ENCODE measurements at places on chromosomes 12 and 14.
A peak's percentile ranks its signal among the peaks of the same experiment; 100 is the strongest.

- no peak for DNase-seq
These were observed 299.0 kb upstream of the E2F7 start for GRCh38 chr12:77364400-77364799.

DNA sequence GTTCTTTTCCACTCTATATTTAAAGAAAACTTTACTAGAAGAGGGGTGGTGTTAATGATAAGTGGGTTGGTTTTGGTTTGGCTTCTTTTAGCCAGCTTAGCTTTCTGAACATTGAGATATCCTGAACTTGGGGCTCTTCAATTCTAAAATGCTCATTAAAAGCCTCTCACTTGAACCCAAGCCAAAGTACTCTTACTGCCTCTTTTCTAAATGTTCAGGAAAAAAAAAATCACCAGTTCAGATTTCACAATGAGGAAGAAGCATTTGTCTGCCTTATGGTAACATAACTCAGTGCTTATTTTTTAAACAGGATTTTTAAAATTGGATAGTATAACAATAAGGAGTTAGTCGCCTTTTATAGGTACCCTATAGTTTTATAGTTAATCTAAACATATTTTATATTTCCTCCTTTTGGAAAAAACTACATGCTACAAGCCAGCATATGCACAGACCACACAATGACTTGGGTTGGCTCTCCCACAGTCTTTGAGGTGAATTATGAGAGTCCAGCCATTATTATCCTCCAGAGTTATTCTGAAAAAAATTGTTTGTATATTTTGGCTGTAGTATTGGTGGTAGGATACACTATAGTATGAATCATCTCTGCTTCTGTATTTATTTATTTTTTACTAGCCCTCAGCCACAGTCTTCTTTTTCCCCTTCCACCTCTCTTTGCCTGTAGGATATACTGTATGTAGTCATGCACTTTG, 195.5 kb upstream of the TMPO start:
- DNase-seq: no peak

- DNase-seq: no peak
These were observed 127.4 kb upstream of the ATP2B1 start for GRCh38 chr12:89836026-89836425.

DNA sequence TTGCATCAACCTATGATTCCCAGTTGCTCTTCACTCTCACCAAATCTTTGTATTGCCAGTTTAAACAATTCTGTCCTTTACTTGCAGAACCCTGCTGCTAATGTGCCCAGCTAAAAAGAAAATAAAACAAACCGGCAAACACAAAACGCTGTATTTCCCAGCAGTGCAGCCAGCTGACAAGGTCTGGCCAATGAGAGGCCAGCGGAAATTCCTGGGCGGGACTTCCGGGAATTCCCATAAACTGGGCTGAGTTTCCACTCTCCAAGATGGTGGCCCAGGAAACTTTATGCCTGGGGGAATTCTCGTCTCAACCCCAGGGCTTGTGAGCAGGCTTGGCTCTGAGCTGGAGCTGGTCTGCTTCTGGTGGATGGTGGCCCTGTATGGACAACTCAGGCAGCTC, 807.3 kb upstream of the TMEM132C start:
- DNase-seq: no peak

DNA sequence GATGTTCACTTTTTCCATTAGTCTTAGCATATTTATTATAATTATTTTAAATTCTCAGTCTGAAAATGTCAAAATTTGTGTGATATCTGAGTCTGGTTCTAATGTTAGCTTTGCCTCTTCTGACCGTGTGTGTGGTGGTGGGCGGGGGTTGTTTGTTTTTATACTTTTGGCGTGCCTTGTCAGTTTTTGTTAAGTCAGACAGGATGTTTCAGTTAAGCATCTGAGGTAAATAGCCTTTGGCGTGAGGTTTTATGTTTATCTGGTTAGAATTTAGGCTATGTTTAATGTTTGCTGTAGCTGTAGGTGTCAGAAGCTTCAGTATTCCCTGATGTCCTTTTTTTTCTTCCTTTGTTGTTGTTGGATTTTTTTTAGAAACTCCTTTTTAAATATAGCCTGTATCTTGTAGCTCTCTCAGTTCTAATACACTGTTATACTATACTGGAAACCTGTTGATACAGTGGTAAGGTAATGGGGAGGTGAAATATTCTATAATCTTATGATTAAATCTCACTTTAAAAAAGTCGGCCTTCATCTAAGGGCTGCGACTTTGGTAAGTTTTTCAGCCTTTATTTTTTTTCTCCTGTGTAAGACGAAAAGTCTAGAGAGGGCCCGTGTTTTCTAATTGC, 111.6 kb downstream of the SCAF11 start:
- peak; percentile 2 for DNase-seq

GRCh38 chr12:115096588-115097397, 412.8 kb upstream of the TBX3 start:
- no peak for DNase-seq

DNA sequence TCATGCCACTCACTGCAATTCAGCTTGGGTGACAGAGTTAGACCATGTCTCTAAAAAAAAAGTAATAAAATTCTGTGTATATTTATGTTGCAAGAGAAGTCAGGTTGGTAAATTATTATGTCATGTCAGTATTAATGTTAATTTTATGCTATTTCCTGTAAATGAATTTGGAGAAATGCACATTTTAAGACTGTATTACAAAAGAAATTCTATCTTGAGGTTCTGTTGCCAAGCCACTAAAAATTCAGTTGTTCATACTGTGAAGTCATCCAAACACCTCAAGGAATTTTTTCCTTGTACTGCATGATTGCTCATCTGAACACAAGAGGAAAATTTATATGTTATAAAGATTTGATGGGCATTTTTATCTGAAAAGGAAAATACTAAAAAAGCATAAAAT, 23.3 kb upstream of the HMGA2 start:
- no peak for DNase-seq

- DNase-seq: no peak
These were observed 923 bp downstream of the STAT2 start for GRCh38 chr12:56358836-56359532.

- peak; percentile 41 for DNase-seq
These were observed 43.8 kb downstream of the DDHD1 start for GRCh38 chr14:53109105-53110041.

DNA sequence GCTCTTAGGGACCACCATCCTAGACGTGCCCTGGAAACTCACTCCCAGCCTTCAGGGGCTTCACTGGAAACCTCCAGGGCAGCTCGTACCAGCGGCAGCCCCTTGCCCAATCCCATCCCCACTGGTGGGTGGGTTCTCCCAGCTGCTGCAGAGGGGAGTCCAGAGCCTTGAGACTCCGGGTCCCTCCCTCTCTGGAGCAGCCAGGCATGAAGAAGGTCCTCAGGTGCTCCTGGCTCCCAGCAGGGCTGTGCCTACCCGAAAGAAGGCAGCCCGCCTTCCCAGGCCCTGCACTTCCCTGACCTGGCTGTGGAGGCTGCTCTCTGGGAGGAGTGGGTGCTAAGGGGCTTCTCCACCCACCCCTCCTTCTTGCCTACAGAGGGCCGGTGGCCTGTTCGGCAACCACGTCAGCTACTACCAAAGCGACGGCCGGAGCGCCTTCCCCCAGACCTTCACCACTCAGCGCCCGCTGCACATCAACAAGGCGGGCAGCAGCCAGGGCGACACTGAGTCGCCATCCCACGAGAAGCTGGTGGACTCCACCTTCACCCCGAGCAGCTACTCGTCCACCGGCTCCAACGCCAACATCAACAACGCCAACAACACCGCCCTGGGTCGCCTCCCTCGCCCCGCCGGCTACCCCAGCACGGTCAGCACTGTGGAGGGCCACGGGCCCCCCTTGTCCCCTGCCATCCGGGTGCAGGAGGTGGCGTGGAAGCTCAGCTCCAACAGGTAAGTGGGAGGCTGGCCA, 115.5 kb upstream of the FKBP4 start:
- no peak for DNase-seq

- DNase-seq: no peak
These were observed 832 bp upstream of the SYT1 start for GRCh38 chr12:78863482-78864402.

DNA sequence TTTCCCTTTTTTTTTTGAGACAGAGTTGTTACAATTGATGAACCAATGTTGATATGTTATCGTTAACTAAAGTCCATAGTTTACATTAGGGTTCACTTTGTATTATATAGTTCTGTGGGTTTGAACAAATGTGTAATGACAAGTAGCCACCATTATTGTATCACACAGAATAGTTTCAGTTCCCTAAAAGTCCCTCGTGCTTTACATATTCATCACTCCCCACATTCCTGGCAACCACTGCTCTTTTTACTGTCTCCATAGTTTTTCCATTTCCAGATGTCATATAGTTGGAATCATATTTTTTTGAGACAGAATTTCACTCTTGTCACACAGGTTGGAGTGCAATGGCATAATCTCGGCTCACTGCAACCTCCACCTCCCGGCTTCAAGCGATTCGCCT, 12.5 kb downstream of the HSD17B6 start:
- DNase-seq: no peak

GRCh38 chr12:63103494-63104131, 47.4 kb downstream of the AVPR1A start:
- DNase-seq: no peak

DNA sequence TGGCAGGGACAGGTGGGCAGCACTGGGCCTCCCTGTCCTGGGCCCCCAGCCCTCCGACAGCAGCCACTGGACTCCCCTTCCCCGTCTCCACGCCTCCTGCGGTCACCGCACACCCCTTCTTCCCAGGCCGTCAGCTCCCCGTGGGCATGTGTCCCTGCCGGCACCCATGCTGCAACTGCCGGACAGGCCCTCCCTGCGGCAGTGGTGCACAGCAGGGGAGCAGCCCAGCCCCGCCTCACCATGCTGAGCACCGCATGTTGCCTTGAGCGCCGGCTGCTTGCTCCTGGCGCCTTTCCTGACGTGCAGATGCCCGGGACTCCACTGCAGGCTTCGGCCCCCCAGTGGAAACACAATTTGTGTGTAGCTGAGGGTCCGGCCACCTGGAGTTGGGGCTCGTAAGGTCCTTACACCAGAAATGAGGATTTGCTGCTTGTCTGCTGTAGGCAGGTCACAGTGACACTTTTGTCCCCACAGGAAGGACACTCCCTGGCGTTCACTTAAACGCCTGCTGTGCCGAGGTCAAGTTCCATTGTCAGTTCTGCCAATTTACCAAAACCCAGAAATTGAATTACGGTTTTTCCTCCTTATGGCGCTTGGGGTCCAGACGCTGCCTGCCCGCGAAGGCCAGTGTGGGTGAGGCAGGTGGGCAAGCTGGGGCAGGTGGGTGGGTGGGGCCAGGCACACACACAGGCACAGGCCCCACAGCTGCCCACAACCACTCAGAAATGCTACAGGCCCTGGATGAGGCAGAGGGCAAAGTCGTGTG, 28.2 kb upstream of the MMP17 start:
- DNase-seq: no peak

DNA sequence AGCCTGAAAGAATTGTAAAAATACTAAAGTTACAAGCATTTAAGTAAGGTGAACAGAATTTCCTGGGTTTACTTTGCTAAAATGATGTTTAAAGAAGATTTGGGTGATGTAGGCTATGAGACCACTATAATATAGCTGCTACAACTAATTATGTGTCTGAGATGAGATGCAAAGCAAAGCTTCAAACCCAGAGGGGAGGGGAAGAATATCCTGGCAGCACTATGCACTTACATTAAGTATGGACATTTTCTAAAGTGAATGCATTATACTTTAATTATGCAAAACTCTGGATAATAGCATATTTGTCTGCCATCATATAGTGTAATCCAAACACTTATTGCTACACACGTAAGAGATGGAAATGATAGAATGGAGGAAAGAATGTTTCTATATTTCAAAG, 1003.7 kb downstream of the GALC start:
- no peak for DNase-seq

GRCh38 chr12:28506271-28506670, 316.0 kb downstream of the CCDC91 start:
- no peak for DNase-seq

GRCh38 chr14:68663385-68664076, 129.3 kb downstream of the ZFP36L1 start:
- DNase-seq: peak; percentile 25

DNA sequence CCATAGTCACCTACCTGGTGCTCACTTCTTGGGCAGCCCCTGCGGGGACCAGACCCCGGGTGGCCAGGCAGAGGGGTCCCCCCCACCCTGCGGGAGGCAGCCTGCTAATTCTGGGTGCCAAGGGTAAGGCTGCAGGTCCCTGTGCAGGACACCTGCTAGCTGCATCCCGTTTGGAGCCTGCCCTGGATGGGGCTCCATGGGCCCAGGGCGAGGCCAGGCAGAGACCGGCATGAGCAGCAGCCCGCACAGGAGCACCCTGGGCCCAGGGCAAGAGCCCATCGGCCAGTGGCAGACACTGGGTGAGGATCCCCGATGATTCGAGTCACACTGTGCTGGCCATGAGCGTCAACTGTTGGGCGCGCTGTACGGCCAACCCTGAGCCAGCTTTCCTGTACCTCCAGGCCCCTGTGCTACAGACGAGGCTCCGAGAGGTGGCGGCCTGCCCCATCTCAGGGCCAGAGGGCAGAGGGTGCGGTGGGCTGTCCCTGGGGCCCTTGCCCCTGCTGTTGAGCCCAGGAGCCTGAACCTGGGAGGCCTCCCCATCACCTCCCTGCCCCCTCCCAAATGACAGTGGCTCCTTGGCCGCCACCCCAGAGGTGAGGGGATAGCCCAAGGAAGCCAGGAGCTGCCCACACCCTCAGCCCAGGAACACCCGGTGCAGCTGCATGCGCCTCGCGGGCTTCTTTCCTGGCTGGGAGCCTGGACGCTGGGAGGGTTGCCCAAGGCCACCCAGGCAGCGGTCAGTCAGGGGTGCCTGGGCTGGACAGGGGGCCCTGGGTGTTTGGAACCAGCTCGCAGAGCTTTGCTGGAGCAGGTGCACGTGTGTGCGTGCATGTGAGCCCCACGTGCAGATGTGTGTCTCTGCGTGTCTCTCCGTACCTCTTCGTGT, 47.7 kb downstream of the CYP46A1 start:
- DNase-seq: no peak

GRCh38 chr12:105846331-105846730, 292.4 kb downstream of the NUAK1 start:
- no peak for DNase-seq

DNA sequence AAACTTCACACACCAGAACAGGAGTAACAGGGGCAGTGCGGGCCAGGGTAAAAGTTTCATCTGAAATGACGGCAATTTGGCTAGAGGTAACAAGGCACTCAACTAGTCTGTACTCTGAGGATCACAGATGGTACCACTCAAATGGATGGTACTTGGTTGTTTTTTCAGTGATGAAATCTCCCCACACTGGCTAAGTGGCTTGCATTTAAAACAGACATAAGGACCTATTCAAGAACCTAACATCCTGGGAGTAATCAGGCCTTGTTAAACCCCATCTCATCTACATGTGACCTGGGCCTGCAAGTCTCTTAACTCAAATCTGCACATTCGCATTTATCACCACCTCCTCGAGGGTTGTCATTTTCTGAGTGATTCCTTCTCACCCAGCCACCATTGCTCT, 90.8 kb downstream of the PRKAB1 start:
- no peak for DNase-seq

- DNase-seq: no peak
These were observed 38.4 kb upstream of the DDX11 start for GRCh38 chr12:31035226-31035625.

GRCh38 chr14:97491697-97492096, 694.5 kb downstream of the VRK1 start:
- no peak for DNase-seq

GRCh38 chr14:75201087-75201486, 24.7 kb upstream of the TMED10 start:
- DNase-seq: no peak
